ENCODE measurements at places on chromosomes 11 and 22.

- DNase-seq: no peak
Measured at GRCh38 chr11:67415501-67416304, at the start of gene CARNS1. CARNS1 (plus strand) TSS chr11:67415678; CDS start chr11:67416200, 522 bp downstream.

DNA sequence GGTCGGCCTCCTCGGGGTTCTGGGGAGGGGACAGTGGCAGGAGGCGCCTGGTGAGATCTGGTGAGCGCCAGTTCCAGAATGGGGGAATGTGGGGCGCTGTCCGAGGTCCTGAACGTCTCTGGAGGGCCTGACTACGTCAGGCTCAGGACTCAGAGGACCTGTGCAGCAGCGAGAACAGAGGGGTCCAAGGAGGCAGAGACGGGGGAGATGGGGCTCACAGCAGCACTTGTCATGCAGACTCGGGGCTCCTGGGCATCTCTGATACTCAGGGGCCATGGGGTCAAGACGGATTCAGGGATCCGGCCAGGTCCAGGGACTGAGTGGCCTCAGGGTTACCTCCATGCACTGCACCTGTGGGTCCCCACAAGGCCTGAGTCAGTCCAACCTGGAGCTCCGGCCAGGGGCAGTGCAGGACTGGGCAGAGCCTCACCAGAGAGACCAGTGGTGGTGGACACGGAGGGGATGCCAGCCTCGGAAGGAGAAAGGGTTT, 92.2 kb downstream of the BRD1 start:
- DNase-seq: no peak

- no peak for DNase-seq
Measured at GRCh38 chr11:107266455-107266854, 191.2 kb downstream of the CWF19L2 start.

GRCh38 chr11:19420868-19421533, 180.3 kb upstream of the E2F8 start:
- no peak for DNase-seq

GRCh38 chr11:38538866-38539680, 1941.0 kb upstream of the RAG2 start:
- DNase-seq: no peak

- DNase-seq: no peak
Measured at GRCh38 chr22:17941471-17942406, 82.6 kb downstream of the MICAL3 start.

GRCh38 chr22:50443197-50443596, 31.6 kb downstream of the SBF1 start:
- DNase-seq: no peak

GRCh38 chr11:132343445-132344175, 973.2 kb downstream of the NTM start:
- no peak for DNase-seq

DNA sequence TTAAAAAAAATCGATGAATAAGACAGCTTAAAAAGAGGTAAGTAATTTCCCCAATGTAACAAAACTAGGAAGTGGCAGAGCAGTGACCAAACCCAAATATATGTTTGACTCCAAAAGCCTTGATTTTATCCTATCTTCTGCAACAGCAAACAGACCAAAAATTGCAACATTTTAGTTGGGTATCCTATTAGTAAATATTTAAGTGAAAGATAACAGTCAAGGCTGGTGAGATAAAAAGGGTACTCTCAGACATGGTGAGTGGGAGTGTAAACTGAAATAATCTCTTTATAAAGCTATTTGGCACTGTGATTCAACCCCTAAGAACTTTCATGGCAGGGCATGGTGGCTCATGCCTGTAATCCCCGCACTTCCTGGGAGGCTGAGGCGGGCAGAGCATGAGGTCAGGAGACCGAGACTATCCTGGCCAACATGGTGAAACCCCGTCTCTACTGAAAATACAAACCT, 1.9 kb upstream of the RDX start:
- no peak for DNase-seq
